ENCODE measurements at places on chromosomes 11 and 22.

- DNase-seq = no peak
Measured at GRCh38 chr11:130782361-130783222, 133.7 kb downstream of the SNX19 start.

DNA sequence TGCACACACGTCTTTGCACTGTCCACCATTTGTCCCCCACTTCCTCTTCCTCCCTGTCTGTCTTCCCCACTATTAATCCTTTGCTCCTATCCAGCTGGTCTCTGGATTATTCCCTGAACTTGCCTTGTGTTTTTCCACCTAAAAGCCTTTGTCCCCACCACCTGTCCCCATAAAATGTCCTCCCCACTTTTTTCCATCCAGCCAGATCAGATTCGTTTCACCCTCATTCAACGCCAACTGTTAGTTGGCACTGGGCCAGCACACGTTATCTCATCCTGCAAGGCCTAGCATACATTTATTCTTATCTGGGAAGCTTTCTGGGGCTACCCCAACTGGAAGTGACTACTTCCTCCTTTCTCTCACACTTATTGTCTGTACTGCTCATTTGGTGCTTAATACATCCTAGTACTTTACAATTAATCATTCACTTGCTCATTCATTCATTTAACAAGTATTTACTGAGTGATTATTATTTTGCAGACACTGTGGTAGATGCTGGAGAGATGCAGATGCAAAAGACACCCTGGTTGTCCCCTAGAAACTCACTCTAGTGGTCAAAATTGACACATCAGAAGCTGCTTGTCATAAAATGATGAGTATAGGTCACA is 96.2 kb downstream of the RASSF10 start:
- no peak for DNase-seq

GRCh38 chr11:640021-640706 is 3.1 kb downstream of the DRD4 start:
- DNase-seq = no peak

DNA sequence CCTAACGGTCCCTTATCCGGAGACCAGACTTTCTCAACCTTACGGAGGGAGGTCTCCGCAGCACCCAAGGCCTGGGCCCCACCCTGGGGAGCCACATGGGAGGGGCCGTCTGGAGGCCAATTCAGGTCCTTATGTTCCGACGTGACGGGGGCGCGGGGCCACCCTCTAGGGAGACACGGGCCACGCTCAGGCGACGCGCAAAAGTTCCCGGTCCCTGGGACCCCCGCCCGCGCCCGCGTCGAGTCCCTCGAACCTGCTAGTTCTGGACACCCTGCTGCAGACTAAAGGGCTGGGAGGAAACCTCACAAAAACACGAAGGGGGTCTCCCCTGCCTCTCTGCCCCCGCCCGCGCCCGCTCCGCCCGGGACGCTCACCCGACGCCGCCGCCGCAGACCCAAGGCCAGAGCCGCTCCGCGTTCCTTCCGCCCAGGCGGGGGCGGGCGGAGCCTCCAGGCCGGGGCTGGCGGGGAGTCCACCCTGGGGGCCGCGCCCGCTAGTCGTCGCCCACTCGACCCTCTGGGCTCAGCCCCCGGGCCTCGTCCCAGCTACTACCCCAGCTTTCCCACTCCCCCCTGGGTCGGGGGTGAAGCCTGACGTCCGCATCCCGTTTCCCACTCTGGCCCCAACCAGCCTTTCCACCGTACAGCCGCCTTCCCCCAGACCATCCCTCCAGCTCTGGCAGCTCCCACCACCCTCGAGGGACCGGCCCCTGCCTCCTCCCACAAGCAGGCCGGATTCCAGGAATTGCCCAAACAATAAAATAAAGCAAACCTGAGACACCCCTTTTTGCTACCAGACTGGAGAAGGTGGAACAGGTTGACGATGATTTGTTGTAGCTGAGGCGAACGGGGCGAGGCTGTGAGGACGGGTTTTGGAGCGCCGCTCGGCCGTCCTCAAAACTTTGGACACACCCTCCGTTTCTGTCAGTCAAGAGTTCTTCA is 2.7 kb downstream of the RNH1 start:
- DNase-seq = no peak

DNA sequence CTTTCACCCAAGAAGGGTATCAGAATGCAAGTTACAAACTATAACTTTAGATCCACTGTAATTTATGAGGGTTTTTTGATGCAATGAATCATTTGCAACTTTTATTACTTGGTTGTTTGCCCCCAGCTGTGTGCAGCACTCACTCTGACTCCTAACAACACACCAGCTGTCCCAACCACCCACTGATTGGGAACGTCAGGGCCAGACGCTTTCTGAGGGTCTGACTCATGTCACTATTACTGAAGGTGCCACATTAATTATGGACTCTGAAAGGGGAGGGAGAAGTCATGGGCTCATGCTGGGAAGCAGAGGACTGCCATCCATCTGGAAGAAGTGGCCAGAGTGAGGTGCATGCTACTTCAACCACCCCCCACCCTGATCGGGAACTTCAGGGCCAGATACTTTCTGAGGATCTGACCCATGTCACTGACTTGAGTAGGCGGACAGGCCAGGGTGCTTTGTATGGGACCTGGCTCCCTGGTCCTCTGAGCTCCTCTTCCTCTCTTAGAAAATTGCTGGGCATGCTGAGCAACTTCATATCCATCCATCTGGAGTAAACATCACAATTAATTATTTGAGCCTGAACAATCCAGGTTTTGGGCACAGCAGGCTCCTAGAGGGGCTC is 44.9 kb upstream of the DRD2 start:
- DNase-seq = no peak

- no peak for DNase-seq
Measured at GRCh38 chr11:131884461-131885073, 514.2 kb downstream of the NTM start.

DNA sequence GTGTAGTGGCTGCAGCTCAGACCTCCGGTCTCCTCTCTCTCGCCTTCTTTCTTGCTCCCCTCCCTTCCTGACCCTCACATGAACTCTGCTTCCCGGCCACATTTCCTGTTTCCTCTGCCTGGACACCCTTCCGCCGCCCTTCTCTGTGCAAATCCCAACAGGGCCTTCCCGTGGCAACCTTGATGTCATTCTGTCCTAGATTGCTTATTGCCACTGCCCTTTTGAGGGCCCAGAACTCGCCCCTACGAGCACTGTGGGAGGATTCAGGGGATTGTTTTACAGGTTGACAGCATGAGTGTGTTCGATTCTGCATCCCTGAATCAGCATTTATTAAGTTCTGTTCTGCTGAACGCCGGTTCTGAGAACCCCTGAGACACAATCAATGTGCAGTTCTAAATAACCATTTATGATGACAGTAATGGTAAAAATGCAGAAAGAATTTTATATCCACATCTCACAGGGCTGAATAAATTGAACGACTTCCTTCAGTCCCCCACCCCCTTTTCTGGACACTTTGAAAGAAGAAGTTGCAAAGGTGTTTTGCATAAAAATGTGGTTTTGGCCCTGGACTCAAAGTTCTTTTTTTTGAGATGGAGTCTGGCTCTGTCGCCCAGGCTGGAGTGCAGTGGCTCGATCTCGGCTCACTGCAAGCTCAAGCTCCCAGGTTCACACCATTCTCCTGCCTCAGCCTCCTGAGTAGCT is 6.4 kb downstream of the BATF2 start:
- no peak for DNase-seq

- DNase-seq = no peak
Measured at GRCh38 chr22:46121523-46122287, 28.6 kb upstream of the PPARA start.

- DNase-seq = no peak
Measured at GRCh38 chr11:62539238-62539925, 7.2 kb downstream of the AHNAK start.

- DNase-seq = no peak
Measured at GRCh38 chr22:44738347-44738715, 14.0 kb upstream of the ARHGAP8 start.

DNA sequence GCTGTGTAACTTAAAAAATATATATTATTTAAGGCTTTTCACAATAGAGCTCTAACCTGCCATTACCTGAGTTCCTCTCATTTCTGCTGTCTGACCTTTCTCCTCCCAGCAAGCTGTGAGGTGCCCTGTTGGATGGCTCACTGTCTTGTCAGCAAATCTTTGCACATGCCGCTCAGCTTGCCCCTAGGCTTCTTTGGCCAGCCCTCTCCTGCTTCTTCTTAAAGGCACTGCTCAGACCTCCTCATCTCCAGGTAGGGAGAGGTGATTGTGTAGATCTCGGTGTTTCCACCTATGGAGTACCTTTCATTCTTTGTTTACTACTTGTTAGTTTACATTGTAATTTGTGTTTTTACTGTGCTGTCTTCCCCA is 96.5 kb downstream of the EXT2 start:
- no peak for DNase-seq

- no peak for DNase-seq
Measured at GRCh38 chr22:46148816-46149511, 1.4 kb upstream of the PPARA start.

- no peak for DNase-seq
Measured at GRCh38 chr11:44940404-44940803, 10.3 kb downstream of the TP53I11 start.

- no peak for DNase-seq
Measured at GRCh38 chr22:25120093-25120561, 79.5 kb upstream of the CRYBB3 start.

GRCh38 chr11:1571760-1572196 is 293 bp downstream of the DUSP8 start:
- DNase-seq = no peak

DNA sequence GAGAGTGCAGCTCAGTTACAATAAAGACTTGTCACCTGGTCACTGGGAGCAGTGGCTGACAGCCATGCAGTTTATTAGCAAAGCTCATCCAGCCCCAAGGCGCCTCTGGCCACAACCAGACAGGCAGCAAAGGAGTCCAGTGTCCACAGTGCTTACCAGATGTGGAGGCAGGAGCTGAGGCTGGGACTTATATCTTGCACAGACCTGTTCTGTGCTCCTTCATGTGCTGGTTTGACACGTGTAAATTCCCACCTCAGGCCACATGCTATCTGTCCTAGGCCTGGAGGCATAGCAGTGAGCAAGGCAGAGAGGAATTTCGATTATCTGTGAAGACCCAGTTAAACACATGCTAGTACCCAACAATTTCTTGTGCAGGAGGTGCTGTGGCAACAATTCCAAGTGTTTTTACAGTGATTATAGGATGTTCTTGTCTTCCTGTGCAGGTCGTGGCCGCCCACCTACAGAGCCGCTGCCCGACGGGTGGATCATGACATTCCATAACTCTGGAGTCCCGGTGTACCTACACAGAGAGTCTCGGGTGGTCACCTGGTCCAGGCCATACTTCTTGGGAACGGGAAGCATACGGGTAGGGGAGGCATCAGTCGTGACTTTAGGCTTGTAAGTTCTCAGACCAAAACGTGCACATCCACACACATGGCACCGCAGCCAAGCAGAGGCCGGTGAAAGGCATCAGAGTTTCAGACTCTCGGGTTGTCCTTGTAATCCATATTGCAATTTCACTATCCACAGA is 9.4 kb downstream of the DGCR8 start:
- DNase-seq = no peak

DNA sequence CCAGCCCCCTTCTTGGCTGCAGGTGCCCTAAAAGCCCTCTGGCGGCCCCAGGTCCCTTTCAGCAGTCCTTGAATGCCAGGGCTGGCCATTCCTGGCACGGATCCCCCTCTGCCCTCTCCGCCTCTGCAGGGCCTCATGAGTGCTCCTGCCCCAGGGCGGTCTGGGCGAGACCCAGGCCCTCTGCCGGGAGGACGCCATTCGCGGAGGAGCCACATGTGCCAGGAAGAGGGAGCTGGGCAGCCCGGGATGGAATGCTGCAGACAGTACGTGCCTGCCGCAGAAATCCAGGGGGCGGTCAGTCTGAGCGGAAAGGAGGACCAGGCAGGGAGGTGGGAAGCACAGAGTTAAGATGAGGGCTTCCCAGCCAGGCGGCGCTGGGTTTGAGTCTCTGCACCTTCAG is 2.8 kb downstream of the CABP7 start:
- DNase-seq = no peak

GRCh38 chr11:34640050-34640923 is 19.4 kb downstream of the EHF start:
- DNase-seq = peak; percentile 13

GRCh38 chr11:126404367-126404766 is 48.9 kb downstream of the ST3GAL4 start:
- DNase-seq = no peak

DNA sequence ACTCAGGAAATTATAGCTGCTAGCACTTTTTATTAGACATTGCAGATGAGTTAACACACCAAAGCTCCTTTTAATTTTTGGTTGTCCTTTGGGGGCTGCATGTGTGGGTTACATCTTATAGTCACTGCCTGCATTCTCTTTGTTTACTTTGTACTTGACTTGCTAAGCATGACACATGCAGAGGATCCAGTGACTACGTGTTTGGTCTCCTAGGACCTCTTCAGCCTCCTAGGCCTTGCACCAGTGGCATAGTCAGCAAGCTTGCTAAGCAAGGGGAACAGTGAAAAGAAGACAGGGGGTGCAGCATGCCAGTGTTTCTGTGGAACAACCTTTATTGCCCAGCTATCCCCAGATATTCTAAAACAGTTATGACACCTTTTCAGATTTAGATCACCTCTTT is 108.2 kb downstream of the PAX6 start:
- DNase-seq = no peak

- no peak for DNase-seq
Measured at GRCh38 chr11:8288166-8288772, 24.6 kb upstream of the LMO1 start.

DNA sequence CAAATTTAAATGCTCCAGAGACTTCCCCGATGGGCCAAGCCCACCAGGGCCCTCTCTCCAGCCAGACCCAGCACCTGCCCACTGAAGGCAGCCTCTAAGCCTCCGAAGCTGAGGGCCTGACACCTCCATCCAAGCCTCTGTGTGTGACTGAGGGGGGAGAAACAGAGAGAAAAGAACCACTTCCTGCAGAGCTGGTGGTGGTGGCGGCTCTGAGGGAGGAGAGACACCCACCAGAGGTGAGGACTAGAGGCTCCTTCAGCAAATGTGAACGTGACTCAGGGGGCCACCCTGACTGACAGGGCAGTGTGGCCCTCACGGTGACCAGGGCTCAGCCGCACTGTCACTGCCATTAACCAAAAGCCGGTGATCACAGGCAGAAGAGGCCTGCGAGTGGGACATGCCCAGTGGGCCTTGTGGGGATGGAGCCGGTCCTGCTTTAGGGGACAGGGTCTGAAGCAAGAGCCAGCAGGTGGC is 31.0 kb upstream of the CD5 start:
- no peak for DNase-seq

DNA sequence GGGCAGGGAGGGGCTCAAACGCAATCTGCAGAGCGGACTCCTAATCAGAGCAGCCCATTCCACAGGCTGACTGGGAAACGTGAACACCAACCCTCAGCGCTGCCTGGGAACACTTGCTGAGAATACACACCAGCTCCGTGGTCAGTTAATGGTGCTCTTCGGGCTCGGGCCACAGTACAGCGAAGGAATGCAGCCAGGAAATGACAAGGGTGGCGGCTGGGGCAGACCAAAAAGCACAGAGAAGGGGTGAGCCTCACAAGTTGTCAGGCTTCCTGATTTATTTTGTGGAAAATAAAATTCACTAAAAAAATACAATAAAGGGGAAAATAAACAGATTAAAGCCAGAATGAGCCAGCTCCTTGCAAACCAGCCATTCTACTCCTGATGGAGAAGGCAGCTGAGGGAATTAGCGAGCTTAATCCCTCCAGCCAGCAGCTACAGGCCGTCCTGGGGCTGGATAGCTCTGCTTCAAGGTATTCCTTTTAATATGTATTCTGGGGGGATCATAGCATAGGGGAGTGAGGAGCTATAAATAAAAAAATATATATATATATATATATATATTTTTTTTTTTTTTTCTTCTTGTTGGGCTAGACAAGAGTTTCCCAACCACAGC is 165.5 kb upstream of the NTM start:
- DNase-seq = no peak

- no peak for DNase-seq
Measured at GRCh38 chr11:46353698-46354097, 6.4 kb downstream of the DGKZ start.
